ENCODE measurements at places on chromosomes 5 and 9.

DNA sequence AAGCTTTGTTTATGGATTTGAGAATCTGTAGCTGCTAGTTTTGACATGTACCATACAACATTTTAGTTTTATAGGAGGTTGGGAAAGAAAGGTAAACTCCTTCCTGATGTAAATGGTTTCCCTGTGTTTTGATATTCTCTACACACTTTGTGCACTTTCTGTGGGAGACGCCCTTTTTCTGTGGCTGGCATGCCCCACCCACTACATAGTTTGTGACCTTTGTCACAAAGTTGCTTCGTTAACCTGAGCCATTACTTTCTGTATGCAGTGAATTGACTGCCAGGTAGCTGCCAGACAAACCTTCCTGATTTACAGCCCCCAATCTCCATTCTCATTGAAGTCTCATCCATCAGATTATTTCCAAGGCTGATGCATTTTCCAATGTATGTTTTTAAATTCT is 90.6 kb downstream of the NLN start:
- DNase-seq: no peak

GRCh38 chr9:26971721-26972120 is 15.5 kb downstream of the IFT74 start:
- no peak for DNase-seq

- no peak for DNase-seq
Measured at GRCh38 chr5:97847920-97848631, 665.0 kb upstream of the RIOK2 start.

DNA sequence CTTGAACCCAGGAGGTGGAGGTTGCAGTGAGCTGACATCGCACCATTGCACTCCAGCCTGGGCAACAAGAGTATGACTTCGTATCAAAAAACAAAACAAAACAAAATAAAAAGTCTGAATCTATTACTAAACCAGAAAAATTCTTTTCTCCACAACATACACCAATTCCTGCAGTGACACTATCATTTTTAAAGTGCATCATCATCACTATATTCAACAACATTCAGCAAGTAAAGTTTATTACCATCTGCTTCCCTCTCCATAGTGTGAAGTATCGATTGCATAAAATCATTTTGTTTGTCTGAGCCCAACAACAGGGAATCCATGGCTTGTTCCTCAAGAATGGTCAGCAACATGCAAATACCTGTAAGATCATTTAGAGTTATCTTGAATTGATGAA is 20.4 kb downstream of the SETX start:
- DNase-seq: no peak

DNA sequence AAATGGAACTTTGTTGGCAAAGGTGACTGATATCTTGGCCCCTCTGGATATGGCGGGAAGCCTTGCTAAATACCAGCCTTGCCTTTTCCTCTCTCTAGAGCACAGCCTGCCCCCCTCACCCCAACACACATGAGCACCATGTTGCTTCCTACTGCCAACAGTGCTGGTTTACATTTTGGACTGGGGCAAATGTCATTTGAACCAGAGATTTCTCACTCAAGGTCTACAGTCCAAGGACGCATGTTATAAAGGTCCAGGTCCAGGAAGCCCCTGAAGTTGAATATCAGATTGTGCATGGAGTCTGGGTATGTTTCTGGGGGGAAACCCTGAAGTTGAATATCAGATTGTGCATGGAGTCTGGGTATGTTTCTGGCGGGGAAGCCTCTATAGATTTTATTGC is 19.9 kb downstream of the NEURL1B start:
- no peak for DNase-seq

DNA sequence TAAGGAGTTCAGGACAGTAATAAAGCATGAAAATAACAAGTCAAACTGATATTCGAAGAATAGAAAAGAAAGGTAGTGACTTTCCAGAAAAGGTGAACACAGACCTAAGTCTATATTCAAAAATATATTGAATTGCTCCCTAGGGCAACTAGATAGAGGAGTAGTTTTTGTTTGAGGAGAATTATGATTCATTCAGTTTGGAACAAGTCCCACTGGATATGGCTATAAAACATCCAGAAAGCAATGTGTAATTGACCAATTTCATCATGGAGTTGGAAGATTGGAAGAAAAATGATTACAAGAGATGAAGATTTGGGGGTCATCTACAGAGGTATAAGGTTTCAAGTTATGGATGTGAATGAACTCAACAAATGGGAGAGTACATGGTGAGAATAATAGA is 117.5 kb upstream of the ZNF462 start:
- DNase-seq: no peak

DNA sequence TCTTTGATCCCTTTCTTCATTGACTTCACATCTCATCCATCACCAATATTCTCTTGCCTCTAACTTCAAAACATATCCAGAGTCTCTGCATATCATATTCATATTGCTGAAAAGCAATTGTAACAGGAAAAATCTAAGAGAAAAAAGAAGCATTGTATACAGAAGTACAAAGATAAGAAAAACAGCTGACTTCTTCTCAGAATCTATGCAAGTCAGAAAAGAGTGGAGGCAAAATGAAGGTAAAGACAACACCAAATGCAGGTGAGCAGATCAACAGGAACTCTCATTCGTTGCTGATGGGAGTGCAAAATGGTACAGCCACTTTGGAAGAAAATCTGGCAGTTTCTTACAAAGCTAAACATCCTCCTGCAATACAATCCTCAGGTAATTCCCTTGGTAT is 155.6 kb downstream of the PHF2 start:
- DNase-seq: no peak

DNA sequence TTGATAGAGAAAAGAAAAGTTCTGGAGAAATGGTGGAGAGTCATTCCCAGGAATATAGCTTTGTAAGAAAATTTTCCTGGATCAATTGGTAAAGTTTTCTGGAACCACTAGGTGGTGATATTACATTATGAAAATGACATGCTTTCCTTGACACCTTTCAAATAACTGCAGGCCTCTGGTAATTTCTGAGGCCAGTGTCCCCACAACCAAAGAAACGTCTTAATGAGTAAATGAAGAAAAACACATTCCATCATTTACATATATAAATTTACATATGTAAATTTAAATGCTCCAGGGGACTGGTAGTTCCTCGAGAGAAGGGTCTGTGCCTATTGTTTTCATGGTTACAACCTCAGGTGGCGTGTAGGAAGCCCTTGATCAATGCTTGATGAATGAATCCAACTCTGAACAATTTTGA is 17.2 kb upstream of the RGS3 start:
- no peak for DNase-seq

DNA sequence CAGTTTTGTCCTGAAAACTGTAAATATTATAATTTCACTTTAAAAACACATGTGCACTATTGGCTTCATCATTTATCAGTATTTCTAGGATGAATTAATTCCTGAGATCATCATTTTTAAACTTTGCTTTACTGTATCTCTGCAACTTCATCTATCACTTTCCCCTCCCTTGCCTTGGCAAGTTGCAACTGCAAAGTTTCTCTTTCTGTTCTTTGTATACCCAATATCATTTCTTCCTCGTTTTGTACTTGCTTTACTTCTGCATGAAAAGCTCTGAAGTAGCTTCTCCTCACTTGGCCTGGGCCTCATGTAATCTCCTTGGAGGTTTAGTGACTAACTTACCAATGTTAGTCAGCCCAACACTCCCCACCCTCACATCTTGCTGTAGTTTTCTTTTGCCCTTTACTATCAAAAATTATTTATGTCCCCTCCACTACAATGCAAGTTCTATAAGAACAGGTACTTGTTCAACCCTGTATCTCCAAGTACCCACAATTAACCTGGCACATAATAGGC is 12.8 kb downstream of the C5orf63 start:
- no peak for DNase-seq

DNA sequence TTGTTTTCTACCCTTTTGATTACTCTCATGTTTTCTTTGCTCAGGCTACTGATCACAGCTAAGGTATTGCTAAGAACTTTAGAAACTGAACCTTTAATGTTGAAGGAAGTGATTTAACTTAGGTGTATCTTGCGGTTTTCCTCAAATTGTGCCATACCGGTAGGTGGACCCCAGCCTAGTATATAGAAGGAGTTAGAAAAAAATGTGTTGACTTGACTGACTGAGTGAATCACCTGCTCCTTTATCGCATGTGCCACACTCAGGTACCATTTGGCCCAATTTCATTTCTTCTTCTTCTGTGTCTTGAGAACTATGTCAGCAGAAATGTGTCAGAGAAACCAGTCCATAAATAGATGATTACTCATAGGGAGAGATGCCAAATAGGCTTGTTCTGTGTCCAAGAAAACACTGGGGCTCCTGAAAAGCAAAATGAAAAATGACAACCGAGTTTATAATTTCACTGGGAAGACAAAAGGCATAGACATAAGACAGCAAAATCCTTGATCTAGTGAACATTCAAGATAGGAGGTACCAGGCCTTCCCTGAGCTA is 19.4 kb downstream of the PLPPR1 start:
- DNase-seq: no peak

- no peak for DNase-seq
Measured at GRCh38 chr9:134892221-134892620, 11.6 kb downstream of the FCN2 start.

DNA sequence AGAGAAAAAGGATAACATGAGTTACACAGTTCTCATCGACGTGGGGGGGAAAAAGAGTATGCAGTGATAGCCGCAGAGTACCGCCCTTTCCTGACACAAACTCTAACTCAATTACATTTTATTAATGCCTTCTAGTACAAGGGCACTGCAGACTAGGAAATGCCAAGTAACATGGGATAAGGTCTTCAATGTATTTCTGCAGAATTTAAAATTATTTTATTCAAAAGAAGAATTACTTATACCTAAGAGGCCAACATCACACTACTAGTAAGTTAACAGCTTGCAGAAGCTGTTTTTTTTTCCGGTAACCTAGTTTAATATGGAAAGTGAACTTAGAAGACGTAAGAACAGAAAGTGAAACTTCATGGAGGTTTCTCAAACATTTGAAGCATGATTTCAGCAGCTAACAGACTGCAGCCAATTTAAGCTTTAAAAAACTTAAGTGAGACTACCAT is 3.9 kb downstream of the SETX start:
- DNase-seq: no peak

- no peak for DNase-seq
Measured at GRCh38 chr9:111405701-111406100, 75.7 kb upstream of the OR2K2 start.

Data from caudate nucleus (tissue), 63 donors.